CD8-positive, alpha-beta memory T cell (primary cell): ENCODE measurements at places on chromosomes 16 and 17. TPM values are rescaled to one million over a fixed set of nuclear protein-coding genes. Genes with fewer than 3 reads are reported as not detected.

The GRIN2C gene
- not detected for total RNA-seq

The PPP1R1B gene
- total RNA-seq: not detected

The MYL4 gene
- total RNA-seq: not detected

The CNTROB gene
- total RNA-seq: 46.8 TPM

The ORC6 gene
- 56.6 TPM for total RNA-seq

The TNK1 gene
- total RNA-seq: 5.8 TPM

The BAHCC1 gene
- total RNA-seq: not detected

- no peak for DNase-seq
- H3K4me1 ChIP-seq: no peaks in the 10 kb centered on the region
- H3K27ac ChIP-seq: no peak overlapping the region
- H3K36me3 ChIP-seq: no peaks in the 10 kb centered on the region
- H3K27me3 ChIP-seq: no peaks in the 10 kb centered on the region
- H3K4me3 ChIP-seq: no peak overlapping the region
Observed at GRCh38 chr16:4160658-4161430, 44.6 kb upstream of the ADCY9 start.

- H3K4me1 ChIP-seq: no peaks in the 10 kb centered on the region
- no peak overlapping the region for H3K27ac ChIP-seq
- no peaks in the 10 kb centered on the region for H3K36me3 ChIP-seq
Observed at GRCh38 chr17:27743281-27743885, 56.9 kb downstream of the NOS2 start.

- no peaks in the 10 kb centered on the region for H3K36me3 ChIP-seq
- H3K4me1 ChIP-seq: no peaks in the 10 kb centered on the region
- H3K4me3 ChIP-seq: no peak overlapping the region
- DNase-seq: no peak
Observed at GRCh38 chr16:56350491-56351405, 74.6 kb downstream of the AMFR start.

DNA sequence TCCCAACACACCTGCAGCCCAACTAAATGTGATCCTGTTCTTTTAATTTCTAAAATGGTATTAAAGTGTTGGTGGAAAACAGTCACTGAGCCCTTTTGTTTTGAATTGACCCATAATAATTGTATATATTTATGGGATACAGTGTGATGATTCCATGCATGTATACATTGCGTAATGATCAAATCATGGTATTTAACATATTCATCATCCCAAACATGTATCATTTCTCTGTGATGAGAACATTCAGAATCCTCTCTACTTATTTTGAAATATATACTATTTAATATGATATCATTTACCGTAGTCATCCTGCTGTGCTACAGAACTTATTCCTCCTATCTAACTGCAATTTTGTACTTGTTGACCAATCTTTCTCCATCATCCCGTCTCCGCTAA, 14.0 kb upstream of the MYH10 start:
- no peak overlapping the region for H3K4me3 ChIP-seq
- peaks cover 2% of the 10 kb centered on the region for H3K27me3 ChIP-seq
- H3K27ac ChIP-seq: no peak overlapping the region
- H3K36me3 ChIP-seq: no peaks in the 10 kb centered on the region

GRCh38 chr17:74024871-74025531, 178.5 kb upstream of the RPL38 start:
- no peak overlapping the region for H3K27ac ChIP-seq
- no peaks in the 10 kb centered on the region for H3K36me3 ChIP-seq
- H3K4me3 ChIP-seq: no peak overlapping the region

- no peaks in the 10 kb centered on the region for H3K27me3 ChIP-seq
- H3K36me3 ChIP-seq: no peaks in the 10 kb centered on the region
- H3K4me3 ChIP-seq: no peak overlapping the region
- no peaks in the 10 kb centered on the region for H3K4me1 ChIP-seq
- no peak for DNase-seq
Observed at GRCh38 chr16:74740795-74741304, 33.8 kb downstream of the FA2H start.

DNA sequence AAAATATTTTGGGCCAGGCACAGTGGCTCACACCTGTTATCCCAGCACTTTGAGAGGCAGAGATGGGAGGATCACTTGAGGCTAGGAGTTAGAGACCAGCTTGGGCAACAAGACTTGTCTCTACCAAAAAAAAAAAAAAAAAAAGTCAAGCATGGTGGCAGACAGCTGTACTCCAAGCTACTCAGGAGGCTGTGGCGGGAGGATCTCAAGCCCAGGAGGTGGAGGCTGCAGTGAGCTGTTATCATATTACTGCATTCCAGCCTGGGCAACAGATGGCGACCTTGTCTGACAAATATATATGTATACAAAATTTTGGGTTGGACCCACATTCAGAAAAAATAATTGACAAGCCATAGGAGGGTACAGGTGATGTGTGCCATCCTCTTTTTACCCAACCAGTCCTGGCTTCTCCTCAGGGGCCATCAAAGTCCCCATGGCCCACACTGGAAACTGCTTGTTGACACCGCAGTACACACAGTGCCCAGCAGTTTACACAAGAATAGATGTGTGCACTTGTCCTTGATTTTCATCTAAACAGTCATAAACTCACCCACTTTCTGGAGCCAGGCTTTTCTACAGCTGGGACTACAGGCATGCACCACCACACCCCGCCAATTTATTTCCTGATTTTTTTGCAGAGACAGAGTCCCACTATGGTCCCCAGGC, 1.7 kb downstream of the CES2 start:
- H3K27ac ChIP-seq: no peak overlapping the region
- peaks cover 33% of the 10 kb centered on the region for H3K4me1 ChIP-seq
- no peaks in the 10 kb centered on the region for H3K27me3 ChIP-seq

DNA sequence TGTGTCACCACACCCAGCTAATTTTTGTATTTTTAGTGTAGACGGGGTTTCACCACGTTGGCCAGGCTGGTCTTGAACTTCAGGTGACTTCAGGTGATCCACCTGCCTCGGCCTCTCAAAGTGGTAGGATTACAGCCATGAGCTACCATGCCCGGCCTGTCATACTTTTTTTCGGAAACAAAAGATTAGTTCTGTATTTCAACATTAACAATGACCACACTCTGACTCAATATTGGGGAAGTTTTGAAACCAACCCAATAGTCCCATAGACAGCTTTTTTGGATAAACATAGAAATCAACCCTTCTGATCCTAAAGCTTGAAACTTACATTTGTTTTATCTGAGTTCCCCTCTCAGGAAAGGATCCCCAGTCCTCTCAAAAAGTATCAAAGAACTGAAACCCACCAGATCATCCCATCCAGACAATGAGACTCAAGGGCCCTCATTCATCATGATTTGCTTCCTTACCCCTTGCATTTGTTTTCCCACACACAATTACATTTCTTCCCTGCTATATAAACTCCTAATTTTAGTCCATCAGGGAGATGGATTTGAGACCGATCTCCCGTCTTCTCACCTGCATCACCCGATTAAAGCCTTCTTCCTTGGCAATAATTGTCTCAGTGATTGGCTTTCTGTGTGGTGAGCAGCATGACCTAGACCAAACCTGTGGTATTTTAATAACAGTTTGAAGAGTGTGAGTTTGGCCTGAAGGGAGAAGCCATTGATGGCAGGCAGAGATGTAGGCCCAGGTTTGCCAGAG, 7.2 kb upstream of the AGRP start:
- no peaks in the 10 kb centered on the region for H3K27me3 ChIP-seq
- H3K4me3 ChIP-seq: no peak overlapping the region
- H3K4me1 ChIP-seq: peaks cover 7% of the 10 kb centered on the region
- H3K27ac ChIP-seq: no peak overlapping the region
- no peak for DNase-seq

- H3K4me3 ChIP-seq: no peak overlapping the region
- DNase-seq: no peak
Observed at GRCh38 chr17:67211742-67212141, 33.3 kb downstream of the HELZ start.

DNA sequence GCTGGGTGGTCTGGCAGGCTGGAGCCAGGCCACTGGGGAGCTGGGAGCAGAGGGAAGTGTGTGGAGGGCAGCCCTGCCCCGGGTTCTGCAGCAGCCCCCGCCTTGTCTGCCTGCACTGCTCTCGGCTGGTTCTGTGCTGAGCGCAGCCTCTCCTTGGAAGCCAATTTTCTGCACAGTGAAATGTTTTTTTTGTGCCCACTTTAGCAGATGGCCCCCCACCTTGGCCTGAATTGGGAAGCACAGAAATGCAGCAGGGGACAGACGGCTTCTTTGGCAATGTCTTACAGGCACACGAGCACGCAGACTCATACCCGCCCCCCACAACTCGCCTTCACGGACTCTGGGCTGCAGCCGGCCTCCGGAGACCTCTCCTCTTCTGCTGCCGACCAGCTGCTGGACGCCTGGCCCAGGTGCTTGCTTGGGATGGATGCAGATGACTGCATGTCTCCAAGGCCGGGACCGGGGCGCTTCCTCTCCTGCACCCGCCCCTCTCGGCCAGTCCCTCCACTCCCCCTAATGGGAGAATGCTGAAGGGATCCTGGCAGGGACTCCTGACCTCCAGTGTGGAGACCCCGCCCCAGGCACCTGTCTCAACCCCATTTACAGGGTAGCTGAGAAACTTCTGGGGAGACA, 14.8 kb downstream of the NPTX1 start:
- peaks cover 20% of the 10 kb centered on the region for H3K27me3 ChIP-seq
- no peaks in the 10 kb centered on the region for H3K4me1 ChIP-seq
- no peak for DNase-seq
- no peak overlapping the region for H3K27ac ChIP-seq
- H3K36me3 ChIP-seq: no peaks in the 10 kb centered on the region

GRCh38 chr17:63282455-63282854, 163.7 kb downstream of the CYB561 start:
- H3K4me3 ChIP-seq: no peak overlapping the region
- no peak for DNase-seq
- no peaks in the 10 kb centered on the region for H3K36me3 ChIP-seq
- no peaks in the 10 kb centered on the region for H3K4me1 ChIP-seq

DNA sequence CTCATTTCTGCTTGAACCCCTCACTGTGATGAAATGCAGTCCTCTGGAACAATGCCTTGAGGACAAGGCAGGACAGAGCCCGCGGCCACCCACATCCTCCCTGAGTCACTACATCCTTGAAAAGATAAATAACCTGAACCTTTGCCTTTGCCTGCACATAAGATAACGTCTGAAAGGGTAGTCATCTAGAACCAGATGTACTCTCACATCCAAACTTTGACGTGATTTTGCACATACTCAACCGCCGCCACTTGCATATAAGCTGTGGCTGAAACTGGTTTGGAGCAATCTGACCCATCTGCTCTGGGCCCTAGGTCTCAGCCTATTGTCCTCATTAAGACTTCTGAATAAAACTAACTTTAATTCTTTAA, 252.1 kb downstream of the PHKB start:
- H3K4me3 ChIP-seq: no peak overlapping the region
- H3K4me1 ChIP-seq: no peaks in the 10 kb centered on the region
- H3K36me3 ChIP-seq: no peaks in the 10 kb centered on the region
- no peak for DNase-seq

- no peak for DNase-seq
- H3K27ac ChIP-seq: no peak overlapping the region
- no peaks in the 10 kb centered on the region for H3K27me3 ChIP-seq
- H3K4me1 ChIP-seq: no peaks in the 10 kb centered on the region
- H3K4me3 ChIP-seq: no peak overlapping the region
Observed at GRCh38 chr17:2453325-2453724, 52.5 kb upstream of the MNT start.

DNA sequence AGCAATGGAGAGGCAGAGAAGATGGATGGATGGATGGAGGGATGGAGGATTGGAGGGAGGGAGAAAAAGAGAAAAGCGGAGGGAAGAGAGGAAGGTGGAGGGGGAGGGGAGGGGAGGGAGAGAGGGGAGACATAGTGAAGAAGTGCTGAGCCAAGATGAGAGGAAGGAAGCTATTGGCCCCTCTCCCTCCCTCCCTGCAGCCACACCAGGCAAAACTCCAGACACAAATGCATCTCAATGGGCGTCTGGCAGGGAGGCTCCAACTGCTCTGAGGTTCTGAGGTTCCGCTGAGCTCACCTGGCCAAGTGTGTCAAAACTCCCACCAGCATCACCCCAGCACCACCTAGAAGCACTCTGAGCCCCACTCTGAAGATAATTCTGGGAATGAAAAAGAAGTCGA, 26.9 kb upstream of the PHB1 start:
- H3K27me3 ChIP-seq: peaks cover 7% of the 10 kb centered on the region
- H3K27ac ChIP-seq: no peak overlapping the region
- H3K4me3 ChIP-seq: no peak overlapping the region
- DNase-seq: no peak
- H3K36me3 ChIP-seq: no peaks in the 10 kb centered on the region

- no peaks in the 10 kb centered on the region for H3K27me3 ChIP-seq
- no peak for DNase-seq
- no peak overlapping the region for H3K4me3 ChIP-seq
Observed at GRCh38 chr17:72407931-72408330, 287.1 kb downstream of the SOX9 start.

GRCh38 chr16:24624102-24624501, 84.7 kb downstream of the RBBP6 start:
- H3K36me3 ChIP-seq: no peaks in the 10 kb centered on the region
- no peaks in the 10 kb centered on the region for H3K4me1 ChIP-seq
- no peak overlapping the region for H3K4me3 ChIP-seq

DNA sequence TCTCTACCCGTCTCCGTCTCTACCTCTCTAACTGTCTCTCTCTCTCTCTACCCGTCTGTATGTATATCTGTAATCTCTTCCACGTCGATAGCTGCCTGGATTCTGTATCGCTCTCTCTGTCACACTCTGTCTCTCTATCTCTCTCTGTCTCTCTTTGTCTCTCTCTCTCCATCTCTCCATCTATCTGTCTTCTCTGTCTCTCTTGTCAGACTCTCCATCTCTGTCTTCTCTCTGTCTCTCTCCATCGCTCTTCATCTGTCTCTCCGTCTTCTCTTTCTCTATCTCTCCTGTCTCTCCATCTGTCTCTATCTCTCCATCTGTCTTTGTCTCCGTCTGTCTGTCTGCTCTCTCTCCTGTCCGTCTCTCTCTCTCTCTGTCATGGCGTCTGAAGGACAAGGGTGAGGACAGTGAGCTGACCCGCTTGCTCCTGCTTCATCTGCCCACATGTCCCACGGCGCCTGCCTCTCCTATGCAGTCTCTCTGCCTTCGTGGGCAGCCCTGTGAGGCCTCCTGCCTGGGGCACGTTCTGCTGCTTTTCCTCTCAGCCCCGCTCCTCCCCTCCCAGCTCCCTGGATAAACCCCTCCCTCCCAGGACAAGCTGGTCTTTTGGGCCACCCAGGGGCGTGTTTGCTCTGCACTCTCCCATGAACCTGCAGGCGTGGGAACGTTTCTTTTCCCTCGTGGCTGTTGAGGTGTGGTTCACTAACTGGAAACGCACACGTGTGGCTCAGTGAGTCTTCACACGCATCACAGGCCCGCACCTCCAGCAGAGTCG, 18.9 kb downstream of the ACSF3 start:
- H3K27me3 ChIP-seq: no peaks in the 10 kb centered on the region
- peaks cover 28% of the 10 kb centered on the region for H3K36me3 ChIP-seq
- no peak overlapping the region for H3K4me3 ChIP-seq
- DNase-seq: no peak
- H3K27ac ChIP-seq: no peak overlapping the region
- H3K4me1 ChIP-seq: peaks cover 46% of the 10 kb centered on the region

DNA sequence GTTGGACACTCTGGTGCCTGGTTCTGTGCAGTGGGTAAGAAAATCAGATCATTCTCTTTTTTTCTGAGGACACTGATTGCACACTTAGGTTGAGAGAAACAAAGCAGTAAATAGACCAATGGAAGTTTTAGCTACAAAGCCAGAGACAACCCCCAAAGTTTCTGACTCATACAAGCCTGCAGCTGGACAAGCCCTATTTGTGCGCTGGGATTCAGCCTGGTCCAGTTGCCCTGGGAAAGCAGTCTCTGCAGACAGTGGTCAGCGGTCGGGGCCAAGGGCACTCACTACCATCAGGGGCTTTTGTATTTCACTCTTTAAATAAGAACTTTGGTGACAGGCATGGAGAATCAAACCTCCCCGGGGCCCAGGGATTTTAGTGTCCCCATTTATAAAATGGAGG, 6.0 kb upstream of the RHBDL3 start:
- no peak overlapping the region for H3K27ac ChIP-seq
- no peaks in the 10 kb centered on the region for H3K4me1 ChIP-seq
- peaks cover 5% of the 10 kb centered on the region for H3K27me3 ChIP-seq
- no peaks in the 10 kb centered on the region for H3K36me3 ChIP-seq
- H3K4me3 ChIP-seq: no peak overlapping the region
- DNase-seq: no peak
